Foreskin fibroblast (primary cell): ENCODE measurements at places on chromosomes 7 and 10.

- DNase-seq: no peak
Measured at GRCh38 chr10:108048898-108049297, 884.4 kb upstream of the SORCS1 start.

DNA sequence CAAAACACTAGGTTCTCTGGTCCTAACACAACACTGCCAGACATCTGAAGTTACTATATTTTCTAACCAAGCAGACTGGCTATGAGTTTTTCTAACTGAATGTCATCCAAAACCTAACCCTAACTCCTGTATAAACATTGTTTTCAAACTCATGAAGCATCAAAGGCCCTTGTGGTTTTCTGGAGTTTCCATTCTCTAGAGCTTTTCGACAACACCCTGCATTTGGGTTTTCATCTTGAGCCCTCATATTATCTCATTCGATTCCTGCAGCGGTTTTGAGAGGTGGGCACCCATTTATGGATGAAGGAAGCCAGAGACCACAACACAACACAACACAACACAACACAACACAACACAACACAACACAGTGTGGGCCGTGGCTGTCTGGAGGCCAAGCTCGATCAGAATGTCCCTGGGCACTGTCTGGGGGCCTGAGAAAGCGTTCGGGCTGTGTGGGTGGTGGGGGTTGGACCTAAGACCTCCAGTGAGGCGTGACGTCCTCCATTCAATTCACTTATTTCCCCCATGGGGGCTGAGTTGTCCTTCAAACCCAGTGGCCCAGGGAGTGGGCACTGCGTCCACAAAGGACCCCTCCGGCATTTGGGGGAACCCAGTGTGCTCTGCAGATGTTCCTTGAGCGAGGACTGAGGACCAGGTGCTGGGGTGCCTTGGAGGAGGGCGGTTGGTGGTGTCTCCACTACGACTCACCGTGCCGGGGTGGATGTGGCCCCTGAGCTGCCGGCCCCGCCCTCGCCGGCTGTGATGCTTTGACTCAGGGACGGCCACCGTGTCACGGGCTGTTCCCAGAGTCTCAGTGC is 490.4 kb downstream of the DNAJB6 start:
- DNase-seq: no peak

DNA sequence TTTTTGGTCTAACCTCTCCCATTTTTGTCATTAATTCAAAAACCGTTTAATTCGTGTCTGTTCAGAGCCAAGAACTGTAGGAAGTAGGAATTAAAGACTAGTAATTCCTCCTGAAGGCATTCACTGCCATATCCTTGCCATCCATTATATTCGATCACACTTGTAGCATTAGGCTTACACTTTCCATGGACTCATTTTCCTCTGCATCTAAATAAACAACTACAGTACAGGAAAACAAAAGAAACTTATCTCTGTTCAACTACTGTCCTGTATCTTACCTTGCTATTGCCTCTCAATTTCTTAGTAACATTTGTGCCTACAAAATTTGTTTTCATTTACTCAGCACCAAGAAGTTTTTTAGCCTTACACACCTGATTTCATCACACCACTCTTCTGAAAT is 111.6 kb upstream of the SEMA3C start:
- no peak for DNase-seq

DNA sequence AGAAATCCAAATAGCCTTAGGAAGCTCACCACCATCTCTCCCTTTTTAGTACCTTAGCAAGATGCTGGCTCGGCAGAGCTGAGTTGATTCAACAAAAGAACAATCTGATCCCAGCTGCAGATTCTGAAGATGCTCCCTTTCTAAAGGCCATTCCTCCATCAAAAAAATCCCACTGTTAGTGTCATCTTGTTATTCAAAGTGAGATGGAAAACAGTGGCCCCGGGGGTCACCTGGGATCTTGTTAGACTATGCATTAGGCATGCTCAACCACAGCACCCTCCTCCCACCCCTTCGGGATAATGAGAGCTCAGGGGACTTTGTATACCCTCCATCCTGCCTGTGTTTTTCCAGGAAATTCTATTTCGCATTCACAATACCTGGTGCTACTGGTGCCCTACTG is 2.4 kb downstream of the NCAPG2 start:
- DNase-seq: no peak

- no peak for DNase-seq
Measured at GRCh38 chr7:45163692-45164052, 6.1 kb downstream of the RAMP3 start.

- DNase-seq: no peak
Measured at GRCh38 chr10:71638064-71638821, 81.3 kb downstream of the C10orf105 start.

GRCh38 chr10:71837098-71837827 is 13.8 kb downstream of the PSAP start:
- peak; percentile 18 for DNase-seq

GRCh38 chr10:32332299-32332750 is 14.6 kb downstream of the EPC1 start:
- peak; percentile 24 for DNase-seq

DNA sequence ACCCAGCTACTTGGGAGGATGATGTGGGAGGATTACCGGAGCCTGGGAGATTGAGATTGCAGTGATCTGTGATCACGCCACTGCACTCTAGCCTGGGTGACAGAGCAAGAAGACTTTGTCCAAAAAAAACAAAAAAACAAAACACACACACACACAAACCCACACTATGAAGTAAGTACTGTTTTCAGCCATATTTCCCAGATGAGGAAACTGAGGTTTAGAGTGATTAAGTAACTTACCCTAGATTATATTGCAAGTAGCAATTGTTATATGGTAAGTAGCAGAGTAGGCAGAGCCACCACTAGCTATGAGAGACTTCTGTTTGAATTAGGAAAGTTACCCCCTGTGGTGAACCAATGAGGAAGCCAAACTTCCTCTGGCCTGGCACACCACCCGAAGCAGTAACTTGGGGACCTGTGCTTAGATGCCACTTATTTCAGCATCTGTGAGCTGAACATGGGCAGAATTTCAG is 61.9 kb downstream of the MCU start:
- no peak for DNase-seq

GRCh38 chr10:118958984-118959925 is 70.3 kb upstream of the NANOS1 start:
- DNase-seq: peak; percentile 91

- DNase-seq: peak; percentile 32
Measured at GRCh38 chr7:127946847-127947246, 84.4 kb downstream of the LRRC4 start.
